IPS DF 19.7 (cell line): ENCODE measurements at places on chromosomes 5 and 9.

DNA sequence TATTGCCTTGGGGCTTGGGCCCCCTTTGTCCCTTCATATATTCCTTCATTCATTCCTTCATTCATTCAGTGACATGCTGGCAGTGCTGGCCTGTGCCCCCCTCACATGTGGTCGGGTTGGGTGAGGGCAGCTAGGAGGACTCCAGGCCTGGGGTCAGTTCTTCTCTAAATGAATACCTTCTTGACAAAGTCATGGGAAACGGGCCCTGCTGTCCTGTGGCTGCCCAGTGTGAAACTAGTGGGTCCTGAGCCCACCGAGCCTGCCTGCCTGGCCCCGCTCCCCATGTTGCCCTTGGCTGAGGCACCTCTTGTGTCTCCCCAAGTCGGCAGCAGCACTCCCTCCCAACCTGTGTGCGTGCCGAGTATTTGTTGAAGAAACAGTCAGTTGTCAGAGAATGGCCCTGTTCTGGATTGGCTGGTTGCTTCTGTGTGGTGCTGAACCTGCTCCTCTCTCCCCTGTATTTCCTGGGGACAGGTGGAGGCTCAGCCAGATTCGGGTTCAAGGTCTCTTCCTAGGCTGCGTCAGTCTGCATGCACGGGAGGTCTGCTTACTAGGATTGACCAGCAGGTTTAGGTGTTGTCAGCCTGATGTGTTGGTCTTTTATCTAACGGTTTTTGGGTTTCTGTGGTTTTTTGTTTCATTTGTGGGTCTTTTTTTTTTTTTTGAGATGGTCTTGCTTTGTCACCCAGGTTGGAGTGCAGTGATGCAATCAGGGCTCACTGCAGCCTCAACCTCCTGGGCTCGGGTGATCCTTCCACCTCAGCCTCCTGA is 3.0 kb upstream of the CEL start:
- no peak for DNase-seq

GRCh38 chr5:138029944-138030343 is 2.9 kb downstream of the FAM13B start:
- no peak for DNase-seq

- DNase-seq: no peak
Observed at GRCh38 chr9:36813154-36813553, 220.9 kb downstream of the PAX5 start.

- DNase-seq: no peak
Observed at GRCh38 chr5:135553688-135554462, 18.1 kb upstream of the NEUROG1 start.

GRCh38 chr5:151741678-151742423 is 16.6 kb downstream of the ATOX1 start:
- no peak for DNase-seq

GRCh38 chr5:111072949-111073682 is 1.6 kb downstream of the TSLP start:
- DNase-seq: peak; percentile 0

- no peak for DNase-seq
Observed at GRCh38 chr5:110335361-110336066, 391.0 kb downstream of the TMEM232 start.

- DNase-seq: no peak
Observed at GRCh38 chr5:129658801-129659200, 89.1 kb upstream of the MINAR2 start.

- DNase-seq: no peak
Observed at GRCh38 chr9:84615544-84615943, 54.0 kb upstream of the NTRK2 start.

- no peak for DNase-seq
Observed at GRCh38 chr9:135165756-135166519, 78.5 kb downstream of the OLFM1 start.

DNA sequence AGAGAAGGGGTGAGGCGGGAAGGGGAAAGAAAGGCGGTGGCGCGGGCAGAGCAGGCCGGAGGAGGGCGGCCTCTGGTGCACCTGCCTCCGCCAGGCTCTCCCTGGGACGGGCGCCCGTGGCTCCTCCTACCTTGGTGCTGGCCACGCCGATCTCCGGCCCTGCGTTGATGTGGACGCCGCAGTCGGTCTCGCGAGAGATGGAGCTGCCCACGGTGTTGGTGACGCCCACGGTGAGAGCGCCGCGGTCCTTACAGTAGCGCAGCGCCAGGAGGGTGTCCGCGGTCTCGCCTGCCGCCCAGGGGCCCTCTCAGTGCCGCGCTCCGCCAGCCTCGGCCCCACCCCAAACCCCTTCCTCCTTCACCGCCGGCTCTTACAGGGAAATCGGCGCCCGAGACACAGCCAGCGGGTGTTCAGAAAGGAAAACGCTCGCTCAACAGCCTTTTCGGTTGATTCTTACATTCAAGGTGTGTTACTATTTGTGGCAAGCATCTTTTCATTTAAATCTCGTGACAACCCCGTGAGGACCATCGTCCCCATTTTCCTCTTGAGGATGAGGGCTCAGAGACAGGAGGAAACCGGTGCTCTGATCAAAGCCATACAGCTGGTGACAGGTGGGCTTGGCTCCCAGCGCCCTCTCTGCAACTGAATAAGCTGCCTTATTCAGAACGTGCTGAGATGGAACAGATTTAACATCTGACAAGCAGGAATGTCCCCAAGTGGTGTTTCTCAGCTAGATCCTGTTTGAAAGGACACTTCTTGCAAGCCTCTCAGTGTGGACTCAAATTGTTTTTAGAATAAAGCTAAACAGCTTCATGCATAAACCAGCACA is 22.0 kb upstream of the MAPK9 start:
- no peak for DNase-seq
